ENCODE measurements at places on chromosomes 6 and 20. TPM values are rescaled to one million over a fixed set of nuclear protein-coding genes. Genes with fewer than 3 reads are reported as not detected.

DNA sequence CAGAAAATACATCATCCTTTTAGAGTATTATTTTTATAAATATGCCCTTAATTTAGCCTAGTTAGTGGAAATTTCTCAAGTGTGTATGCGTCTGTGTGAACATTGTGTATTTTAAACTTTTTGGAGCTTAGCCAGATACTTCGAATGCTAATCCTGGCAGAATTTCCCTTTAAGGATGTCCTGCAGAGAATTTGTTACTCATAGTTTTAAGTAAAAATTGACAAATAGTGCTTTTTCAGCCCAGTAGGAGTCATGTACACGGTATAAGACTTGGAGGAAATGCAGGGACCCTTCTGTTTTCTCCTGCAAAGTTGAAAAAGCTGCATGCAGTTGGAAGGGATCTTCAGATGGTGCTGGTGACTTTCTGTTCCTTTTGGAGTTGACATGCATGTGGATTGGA is at the start of gene FHL5:
TSS of gene FHL5 (plus strand) at position 243 of the 400 bp plus-strand sequence. CDS start 40,486 bp downstream, outside the sequence.
- H3K27me3 ChIP-seq: no peaks in the 10 kb centered on the region
- no peaks in the 10 kb centered on the region for H3K36me3 ChIP-seq

DNA sequence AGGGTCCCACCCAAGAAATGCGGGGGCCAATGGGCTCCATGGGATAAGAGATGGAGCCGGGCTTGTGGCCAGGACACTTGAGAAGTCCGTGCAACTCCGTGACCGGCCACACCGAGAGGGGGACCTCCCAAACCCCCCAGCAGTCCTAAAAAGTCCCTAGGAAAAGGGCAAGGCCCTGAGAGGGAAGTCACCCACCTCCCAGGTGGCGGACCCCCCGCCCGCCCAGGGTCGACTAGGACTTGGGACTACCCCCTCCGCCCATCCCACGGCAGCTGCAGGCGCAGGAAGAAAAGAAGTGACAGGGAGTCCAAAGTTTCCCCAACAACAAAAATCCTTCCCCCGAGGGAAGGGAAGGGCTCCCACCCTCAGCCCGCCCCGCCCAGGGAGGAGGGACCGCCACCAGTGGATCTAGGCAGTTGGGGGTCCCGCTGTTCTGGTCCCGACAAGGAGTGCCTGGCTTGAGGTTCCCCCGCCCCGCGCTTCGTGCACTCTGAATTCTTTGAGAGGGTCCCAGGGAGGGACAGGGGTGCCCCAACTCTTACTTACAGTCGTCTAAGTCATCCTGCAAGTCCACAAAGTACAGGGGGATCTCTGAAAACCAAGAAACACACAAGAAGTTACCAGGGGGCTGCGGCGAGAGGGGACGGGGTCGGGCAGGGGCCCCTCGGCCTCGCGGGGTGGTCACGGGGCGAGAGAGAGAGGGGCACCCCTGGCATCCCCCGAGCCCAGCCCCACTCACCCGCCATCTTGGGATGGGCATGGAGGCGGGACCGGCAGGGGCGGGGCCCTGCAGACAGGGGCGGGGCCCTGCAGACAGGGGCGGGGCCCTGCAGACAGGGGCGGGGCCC is 611 bp upstream of the RAB22A start:
- H3K27me3 ChIP-seq: no peaks in the 10 kb centered on the region
- H3K36me3 ChIP-seq: peaks cover 10% of the 10 kb centered on the region

- no peak overlapping the region for H3K4me3 ChIP-seq
- H3K4me1 ChIP-seq: no peaks in the 10 kb centered on the region
- DNase-seq: no peak
- no peaks in the 10 kb centered on the region for H3K27me3 ChIP-seq
- H3K27ac ChIP-seq: no peak overlapping the region
- no peaks in the 10 kb centered on the region for H3K36me3 ChIP-seq
Observed at GRCh38 chr6:144999127-144999526, 714.0 kb downstream of the UTRN start.

DNA sequence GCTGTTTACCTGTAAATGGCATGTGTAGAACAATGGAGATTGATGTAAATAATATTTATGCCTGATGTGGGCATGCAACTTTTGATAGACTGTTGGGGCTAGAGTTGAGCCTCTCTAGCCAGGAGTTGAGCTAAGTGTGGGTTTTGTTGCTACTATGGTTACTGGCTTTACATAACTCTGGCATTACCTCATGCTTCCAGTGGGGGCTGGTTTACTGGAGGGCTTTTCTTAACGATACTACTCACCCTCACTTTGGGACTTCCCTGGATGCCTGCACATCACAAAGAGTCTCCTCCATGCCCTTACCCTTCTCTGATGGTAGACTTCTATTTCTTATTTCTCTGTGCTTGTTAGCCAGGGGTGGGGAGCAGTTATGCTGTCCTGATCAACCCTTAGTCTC is 524.6 kb upstream of the CDH4 start:
- H3K4me3 ChIP-seq: no peak overlapping the region
- no peak for DNase-seq
- no peaks in the 10 kb centered on the region for H3K36me3 ChIP-seq
- no peak overlapping the region for H3K27ac ChIP-seq
- H3K4me1 ChIP-seq: no peaks in the 10 kb centered on the region

- no peak overlapping the region for H3K4me3 ChIP-seq
- no peaks in the 10 kb centered on the region for H3K27me3 ChIP-seq
- no peak for DNase-seq
- peaks cover 4% of the 10 kb centered on the region for H3K4me1 ChIP-seq
Observed at GRCh38 chr20:53693262-53693871, 99.7 kb upstream of the ZNF217 start.

DNA sequence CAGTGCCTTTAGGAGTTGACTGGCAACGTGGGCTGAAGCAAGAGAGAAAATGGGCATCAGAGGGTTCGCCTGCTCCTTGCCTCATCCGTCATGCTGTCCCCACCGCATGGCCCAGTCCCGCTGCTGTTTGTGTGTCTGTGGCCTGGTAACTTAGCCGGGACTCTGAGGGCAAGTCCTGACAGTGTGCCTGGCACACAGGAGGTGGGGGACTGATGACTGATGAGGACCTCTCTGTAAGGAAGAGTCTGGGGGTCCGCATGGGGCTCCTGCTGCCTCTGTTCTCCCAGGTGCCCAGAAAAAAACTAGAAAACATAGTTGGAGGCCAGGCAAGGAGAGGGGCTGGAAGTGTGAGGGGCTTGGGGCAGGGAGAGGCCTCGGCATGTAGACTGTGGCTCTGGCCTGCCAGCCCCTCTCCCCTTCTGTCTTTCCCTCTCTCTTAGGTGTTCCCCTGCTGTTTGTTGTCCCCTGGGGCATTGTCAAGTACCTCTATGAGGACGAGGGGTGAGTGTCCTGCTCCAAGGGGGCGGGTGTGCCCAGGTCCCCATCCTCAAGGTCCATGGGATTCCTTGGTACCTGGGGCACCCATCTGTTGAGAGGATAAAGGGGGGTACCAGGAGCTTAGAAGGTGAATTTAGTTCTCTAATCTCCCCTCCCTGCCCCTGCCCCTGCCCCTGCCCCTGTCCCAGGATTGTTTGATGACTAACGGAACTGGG is 29.5 kb downstream of the GLP1R start:
- no peaks in the 10 kb centered on the region for H3K36me3 ChIP-seq
- H3K4me3 ChIP-seq: no peak overlapping the region
- H3K27me3 ChIP-seq: no peaks in the 10 kb centered on the region
- no peaks in the 10 kb centered on the region for H3K4me1 ChIP-seq
- H3K27ac ChIP-seq: no peak overlapping the region

DNA sequence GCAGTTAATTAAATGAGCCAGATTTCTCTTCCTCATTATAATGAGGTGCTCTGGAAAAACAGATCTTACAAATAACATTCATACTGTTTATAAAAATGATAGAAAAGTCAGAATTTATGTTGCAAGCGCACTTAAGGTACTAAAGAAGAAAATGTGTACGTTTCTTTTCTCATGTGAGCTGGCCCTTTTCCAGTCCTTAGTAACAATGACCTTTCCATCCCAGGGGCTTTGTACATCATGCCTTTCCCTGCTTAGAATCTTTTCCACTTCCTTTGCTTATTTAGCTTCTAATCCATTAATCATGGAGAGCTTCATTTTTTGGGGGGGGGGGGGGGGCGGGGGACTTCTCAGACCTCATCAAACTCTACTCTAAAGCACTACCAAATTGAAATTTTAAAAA is 4.8 kb downstream of the FBXO5 start:
- peaks cover 6% of the 10 kb centered on the region for H3K36me3 ChIP-seq
- DNase-seq: no peak
- H3K27me3 ChIP-seq: no peaks in the 10 kb centered on the region

- H3K27ac ChIP-seq: peak overlapping the region; percentile 79
- H3K27me3 ChIP-seq: no peaks in the 10 kb centered on the region
- H3K36me3 ChIP-seq: no peaks in the 10 kb centered on the region
- no peaks in the 10 kb centered on the region for H3K4me1 ChIP-seq
- no peak for DNase-seq
- peak overlapping the region; percentile 89 for H3K4me3 ChIP-seq
Observed at GRCh38 chr6:25279748-25280343, 672 bp downstream of the CARMIL1 start.

DNA sequence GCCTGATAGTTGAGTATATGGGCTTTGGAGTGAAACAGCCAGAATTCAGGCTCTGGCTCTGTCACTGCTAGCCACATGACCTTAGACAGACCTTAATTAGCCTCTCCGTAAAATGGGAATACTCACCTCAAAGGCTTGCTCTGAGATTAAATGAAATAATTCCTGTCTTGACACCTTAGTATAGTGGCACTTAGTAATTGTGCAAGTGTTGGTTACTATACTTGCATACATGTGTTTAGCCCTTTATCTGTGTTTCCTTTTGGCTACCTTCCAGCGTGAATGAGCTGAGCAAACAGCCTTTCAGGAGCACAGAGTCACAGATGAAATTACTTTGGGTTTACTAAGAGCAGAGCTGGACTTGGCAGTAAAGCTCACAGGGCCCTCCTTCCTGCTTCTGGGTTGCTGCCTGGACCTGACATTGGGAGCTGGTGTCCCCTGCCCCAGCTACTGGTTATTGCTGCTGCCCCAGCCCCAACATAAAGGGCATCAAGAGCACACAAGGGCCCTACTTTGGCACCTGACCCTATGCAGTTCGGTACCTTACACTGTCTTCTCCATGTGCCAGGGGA is 32.8 kb downstream of the CD164 start:
- H3K36me3 ChIP-seq: peaks cover 8% of the 10 kb centered on the region
- DNase-seq: no peak
- no peaks in the 10 kb centered on the region for H3K27me3 ChIP-seq
- peak overlapping the region; percentile 8 for H3K27ac ChIP-seq

DNA sequence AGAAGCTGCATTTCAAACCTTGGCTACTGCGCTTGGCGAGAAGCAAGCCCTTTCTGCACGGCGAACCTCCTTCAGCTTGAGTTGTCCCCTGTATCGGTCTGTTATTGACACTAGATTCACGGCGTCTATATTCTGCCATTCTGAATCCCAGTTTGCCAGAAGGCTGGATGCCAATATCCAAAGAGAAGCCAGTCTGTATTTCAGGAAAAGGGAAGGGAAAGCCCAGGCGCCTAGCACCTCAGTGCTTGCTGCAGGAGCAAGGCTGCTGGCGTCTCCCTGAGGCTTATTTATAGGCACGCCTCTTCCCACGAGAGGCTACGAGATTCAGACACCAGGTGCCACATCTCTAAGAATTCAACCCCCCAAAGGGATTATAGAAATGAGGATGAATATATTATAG is 89.6 kb upstream of the CDH4 start:
- H3K4me1 ChIP-seq: no peaks in the 10 kb centered on the region
- H3K27ac ChIP-seq: no peak overlapping the region
- DNase-seq: no peak
- no peaks in the 10 kb centered on the region for H3K36me3 ChIP-seq

GRCh38 chr20:52269321-52269720 is 77.7 kb upstream of the ZFP64 start:
- H3K4me1 ChIP-seq: no peaks in the 10 kb centered on the region
- H3K36me3 ChIP-seq: no peaks in the 10 kb centered on the region
- H3K27me3 ChIP-seq: no peaks in the 10 kb centered on the region
- H3K4me3 ChIP-seq: no peak overlapping the region
- no peak overlapping the region for H3K27ac ChIP-seq

DNA sequence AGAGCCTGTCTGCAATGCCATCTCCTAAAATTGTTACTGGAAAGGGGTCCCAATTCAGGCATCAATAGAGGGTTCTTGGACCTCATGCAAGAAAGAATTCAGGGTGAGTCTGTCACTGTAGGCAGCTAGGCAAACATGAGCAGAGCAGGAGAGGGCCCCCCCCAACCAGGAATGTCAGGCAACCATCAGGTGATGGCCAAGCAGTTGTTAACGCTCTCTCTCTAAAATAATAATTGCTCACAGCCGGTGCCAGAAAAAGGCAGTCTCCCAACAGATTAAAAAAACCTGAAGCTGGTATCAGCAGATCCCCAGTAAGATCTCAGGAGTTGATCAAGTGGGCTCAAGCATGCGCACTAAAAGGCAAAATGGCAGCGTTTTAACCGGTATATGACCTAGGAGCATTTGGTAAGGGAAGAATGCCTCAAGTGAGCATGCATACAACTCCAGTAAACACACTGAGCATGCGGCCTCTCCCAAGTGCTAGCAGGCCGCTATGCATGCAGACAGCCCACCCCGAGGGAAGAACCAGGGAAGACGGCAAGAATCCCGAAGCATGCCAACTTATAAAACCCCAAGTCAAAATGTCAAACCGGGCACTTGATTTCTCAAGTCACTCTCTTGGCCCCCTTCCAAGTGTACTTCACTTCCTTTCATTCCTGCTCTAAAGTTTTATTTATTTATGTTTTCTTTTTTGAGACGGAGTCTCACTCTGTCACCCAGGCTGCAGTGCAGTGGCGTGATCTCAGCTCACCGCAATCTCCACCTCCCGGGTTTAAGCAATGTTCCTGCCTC is 44.0 kb upstream of the RNGTT start:
- DNase-seq: no peak
- no peak overlapping the region for H3K4me3 ChIP-seq
- H3K4me1 ChIP-seq: no peaks in the 10 kb centered on the region
- H3K27me3 ChIP-seq: no peaks in the 10 kb centered on the region

- H3K27me3 ChIP-seq: no peaks in the 10 kb centered on the region
- no peak overlapping the region for H3K4me3 ChIP-seq
- no peaks in the 10 kb centered on the region for H3K4me1 ChIP-seq
Observed at GRCh38 chr6:161498359-161498758, 224.5 kb upstream of the AGPAT4 start.

DNA sequence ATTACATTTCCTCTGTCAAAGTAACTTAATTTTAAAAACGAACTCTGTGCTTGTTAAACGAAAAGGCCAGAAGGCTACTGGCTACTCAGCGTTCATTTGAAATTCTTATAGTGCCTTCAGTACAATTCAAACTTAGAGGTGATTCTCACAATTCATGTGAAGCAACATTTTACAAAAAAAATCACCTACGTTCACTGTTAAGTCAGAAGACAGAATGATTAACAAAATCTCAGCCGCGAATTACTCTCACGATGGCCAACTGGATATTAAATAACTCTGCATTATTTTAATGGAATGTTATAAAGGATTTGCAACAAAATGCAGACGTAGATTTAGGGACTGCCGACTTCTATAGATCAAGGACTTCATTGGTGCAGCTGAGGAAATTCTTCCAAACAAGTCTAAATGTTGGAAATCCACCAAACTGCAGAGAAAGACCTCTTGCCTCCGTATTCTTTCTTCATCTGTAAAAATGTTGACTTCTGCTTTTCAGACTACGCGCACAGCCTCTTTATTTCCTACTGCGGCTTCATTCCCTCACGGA is 1.6 kb upstream of the QKI start:
- peak overlapping the region; percentile 98 for H3K27ac ChIP-seq
- no peaks in the 10 kb centered on the region for H3K27me3 ChIP-seq
- DNase-seq: no peak

GRCh38 chr6:106648651-106649308 is 19.4 kb downstream of the QRSL1 start:
- no peaks in the 10 kb centered on the region for H3K27me3 ChIP-seq
- peaks cover 42% of the 10 kb centered on the region for H3K36me3 ChIP-seq
- H3K27ac ChIP-seq: no peak overlapping the region
- no peaks in the 10 kb centered on the region for H3K4me1 ChIP-seq

The RALGAPA2 gene
- total RNA-seq: 68.9 TPM

The TAAR6 gene
- not detected for total RNA-seq

The ZC2HC1B gene
- not detected for total RNA-seq

The C20orf141 gene
- total RNA-seq: not detected

The OR2H2 gene
- not detected for total RNA-seq

The HLA-DRA gene
- 220 TPM for total RNA-seq

The NOX3 gene
- total RNA-seq: not detected

The MOXD1 gene
- total RNA-seq: 0.75 TPM
